Fibroblast of skin of abdomen (primary cell): ENCODE measurements at places on chromosomes 3 and 15.
A peak's percentile ranks its signal among the peaks of the same experiment; 100 is the strongest.

- DNase-seq, result no peak
Observed at GRCh38 chr3:141096164-141096563, 45.0 kb downstream of the SPSB4 start.

DNA sequence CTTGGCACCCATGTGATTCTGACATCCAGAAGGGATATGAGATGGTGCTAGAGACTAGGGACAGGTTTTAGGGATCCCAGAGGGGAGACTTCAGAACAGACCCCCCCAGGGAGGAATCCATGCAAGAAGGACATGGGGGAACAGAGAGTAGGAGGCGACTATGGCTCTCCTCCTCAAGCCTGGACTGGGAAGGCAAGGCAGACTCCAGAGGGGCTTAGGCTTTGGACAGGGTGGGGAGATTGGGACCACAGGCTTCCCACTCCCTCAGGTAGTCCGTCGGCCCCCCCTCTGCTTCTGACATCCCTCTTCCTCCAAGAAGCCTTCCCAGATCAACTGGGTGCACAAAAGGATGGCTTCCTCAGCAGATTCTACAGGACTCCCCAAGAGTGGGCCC lies 3.0 kb upstream of the VIPR1 start:
- DNase-seq, result no peak

- DNase-seq, result peak; percentile 13
Observed at GRCh38 chr15:75454471-75455378, 3.2 kb upstream of the SIN3A start.

DNA sequence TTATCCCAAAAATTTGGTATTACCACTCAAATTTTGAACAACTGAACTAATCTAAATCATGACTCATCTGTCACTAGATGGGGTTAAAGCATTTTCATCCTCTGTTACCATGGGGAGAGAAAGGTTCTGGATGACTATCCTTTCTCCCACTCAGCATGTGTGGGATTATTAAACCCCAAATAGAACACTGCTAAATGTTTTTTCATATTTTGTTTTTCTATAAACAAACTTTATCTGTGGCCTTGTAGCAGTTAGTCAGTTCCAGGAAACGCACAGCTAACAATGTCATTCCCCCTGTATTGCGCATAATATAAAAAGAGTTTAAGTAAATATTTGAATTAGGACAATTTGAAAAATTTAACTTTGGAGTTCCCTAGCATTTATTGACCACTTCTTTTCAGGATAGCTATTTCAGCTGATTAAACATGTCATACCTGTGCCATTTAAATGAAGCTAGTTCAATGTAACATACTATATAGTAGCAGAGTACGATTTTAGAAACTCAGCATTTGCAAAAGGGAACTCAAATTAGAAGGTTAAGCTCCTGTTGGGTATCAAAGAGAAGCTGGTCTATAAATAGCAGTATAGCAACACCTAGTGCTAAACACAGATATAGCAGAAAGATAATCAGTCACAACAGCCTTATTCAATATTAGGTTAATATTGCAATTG lies 9.2 kb upstream of the TMEM212 start:
- no peak for DNase-seq

GRCh38 chr15:42584031-42584765 lies 8.8 kb downstream of the STARD9 start:
- DNase-seq, result peak; percentile 20

- DNase-seq, result peak; percentile 24
Observed at GRCh38 chr3:10804183-10804648, 11.8 kb upstream of the SLC6A11 start.

DNA sequence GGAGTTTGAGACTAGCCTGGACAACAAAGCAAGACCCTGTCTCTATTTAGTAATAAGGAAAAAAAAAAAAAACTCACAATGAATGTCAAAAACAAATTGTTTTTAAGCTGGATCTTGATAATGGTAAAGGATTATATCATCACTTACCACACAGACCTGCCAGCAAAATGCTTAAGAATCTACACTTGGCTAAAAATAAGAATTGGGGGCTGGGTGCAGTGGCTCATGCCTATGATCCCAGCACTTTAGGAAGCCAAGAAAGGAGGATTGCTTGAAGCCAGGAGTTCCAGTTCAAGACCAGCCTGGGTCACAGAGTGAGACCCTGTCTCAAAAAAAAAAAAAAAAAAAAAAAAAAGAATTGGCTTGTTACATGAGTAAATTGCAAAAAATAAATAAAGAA lies 31.0 kb downstream of the ACAP2 start:
- peak; percentile 71 for DNase-seq

DNA sequence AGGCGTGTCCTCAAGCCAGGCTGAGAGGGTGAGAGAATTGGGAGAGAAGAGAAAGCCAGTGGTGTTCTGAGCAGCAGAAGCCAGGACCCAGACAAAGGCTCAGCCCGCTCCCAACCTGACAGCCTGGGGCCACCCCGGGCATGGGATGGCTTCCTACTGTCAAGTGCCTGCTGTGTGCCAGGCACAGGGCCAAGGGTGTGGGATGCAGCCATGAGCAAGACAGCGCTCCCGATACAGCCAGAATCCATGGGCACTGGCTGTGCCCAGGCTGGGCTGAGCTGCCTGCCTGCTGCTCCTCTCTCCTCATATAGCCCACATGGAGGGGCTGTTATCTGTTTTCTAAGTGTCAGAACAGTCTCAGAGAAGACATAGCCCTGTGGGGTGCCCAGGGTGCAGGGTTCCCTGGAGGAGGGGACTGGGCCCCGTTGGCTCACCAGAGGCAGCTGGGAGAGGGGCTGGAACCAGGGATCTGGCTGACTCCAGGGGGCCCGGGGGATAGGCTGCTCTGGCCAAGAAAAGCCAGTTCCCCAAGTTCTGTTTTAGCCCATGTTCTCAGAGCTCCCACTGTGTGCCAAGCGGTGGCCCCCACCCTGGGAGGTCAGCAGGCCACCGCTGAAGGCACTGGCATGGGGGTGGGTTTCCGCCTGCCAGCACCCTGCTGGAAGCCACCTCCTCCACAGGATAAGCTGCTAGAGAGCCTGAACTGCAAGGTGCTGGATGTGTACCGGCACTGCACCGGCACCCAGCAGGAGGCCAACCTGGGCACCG lies 39.0 kb downstream of the CFAP100 start:
- DNase-seq, result no peak

GRCh38 chr15:22811640-22812039 lies 25.2 kb downstream of the NIPA1 start:
- peak; percentile 22 for DNase-seq

DNA sequence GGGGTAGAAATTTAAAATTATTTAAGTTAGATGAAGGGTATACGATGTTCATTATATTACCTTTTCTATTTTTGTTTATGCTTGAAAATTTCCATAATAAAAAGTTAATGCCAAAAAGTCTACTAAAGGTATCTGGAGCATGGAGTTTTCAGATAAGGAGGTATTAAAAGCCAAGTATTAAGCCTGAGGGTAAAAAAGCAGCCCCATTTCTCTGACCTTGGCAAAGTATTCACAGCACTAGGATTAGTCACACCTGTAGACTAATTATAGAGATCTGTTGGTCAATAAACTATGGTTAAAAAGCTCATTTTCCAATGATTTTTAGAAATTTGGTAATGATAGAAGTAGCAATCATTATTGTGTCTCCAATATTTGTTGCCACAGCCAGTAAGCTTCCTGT lies 23.1 kb downstream of the XRN1 start:
- DNase-seq, result no peak

- no peak for DNase-seq
Observed at GRCh38 chr15:47301481-47301880, 415.8 kb upstream of the SEMA6D start.

DNA sequence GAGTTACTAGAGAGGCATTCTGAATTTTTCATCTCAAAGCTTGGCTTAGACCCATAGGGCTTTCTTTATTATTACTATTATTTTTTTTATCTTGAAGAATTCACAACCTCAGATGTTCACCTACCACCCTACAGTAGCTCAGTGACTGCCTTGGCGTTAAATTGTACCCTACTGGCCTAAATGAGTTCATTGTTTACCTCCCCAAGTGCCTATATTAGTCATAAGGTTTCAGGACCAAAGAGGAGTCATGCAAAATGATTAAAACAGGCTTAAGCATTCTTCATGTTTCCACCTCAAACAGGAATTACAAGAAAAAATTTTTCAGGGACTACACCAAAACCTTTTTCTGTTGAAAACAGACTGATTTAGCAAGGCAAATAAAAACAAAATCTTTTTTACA lies 751.5 kb downstream of the SQOR start:
- no peak for DNase-seq

DNA sequence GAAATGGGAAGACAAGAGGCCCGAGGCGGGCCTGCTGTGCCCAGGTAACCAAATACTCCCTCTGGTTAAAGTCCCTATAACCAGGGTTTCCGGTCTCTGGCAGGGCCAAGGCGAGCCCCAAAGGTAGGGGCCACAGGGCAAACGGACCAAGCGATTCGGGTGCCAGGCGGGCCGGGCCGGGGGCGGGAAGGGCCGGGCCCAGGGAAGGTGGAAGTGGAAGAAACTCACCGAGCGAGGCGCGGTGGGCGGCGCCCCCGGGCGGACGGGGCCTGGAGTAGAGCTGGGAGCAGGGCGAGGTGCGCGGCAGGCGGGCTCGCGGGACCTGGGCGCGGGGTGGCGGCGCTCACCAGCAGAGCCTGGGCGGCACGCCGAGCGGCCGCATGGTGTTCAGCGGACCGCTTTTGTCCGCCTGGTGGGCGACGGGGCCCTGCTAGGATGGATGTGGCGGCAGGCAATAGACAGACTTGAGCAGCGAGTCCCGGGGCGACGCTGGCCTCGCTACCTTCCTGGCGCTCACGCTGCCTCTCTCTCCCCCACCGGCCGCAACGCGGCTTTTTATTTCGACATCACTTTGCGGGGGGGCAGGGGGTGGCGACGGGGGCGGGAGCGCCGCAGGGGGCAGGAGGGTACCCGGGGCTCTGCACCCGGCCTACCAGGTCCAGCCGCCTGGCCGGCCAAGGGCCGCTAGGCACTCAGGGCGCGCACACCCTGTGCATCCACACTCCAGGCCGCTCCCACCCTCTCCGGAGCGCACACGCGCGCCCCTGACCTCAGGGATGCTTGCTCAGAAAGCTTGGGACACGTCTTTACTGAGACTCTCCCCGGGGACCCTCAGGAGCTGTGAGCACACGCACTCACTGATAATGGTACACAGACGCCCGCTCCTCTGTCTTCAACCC lies at the start of gene GATA2:
GATA2 (minus strand) TSS at position 531 of the 899 bp plus-strand sequence. CDS start 6,170 bp downstream, outside the sequence.
- DNase-seq, result no peak

DNA sequence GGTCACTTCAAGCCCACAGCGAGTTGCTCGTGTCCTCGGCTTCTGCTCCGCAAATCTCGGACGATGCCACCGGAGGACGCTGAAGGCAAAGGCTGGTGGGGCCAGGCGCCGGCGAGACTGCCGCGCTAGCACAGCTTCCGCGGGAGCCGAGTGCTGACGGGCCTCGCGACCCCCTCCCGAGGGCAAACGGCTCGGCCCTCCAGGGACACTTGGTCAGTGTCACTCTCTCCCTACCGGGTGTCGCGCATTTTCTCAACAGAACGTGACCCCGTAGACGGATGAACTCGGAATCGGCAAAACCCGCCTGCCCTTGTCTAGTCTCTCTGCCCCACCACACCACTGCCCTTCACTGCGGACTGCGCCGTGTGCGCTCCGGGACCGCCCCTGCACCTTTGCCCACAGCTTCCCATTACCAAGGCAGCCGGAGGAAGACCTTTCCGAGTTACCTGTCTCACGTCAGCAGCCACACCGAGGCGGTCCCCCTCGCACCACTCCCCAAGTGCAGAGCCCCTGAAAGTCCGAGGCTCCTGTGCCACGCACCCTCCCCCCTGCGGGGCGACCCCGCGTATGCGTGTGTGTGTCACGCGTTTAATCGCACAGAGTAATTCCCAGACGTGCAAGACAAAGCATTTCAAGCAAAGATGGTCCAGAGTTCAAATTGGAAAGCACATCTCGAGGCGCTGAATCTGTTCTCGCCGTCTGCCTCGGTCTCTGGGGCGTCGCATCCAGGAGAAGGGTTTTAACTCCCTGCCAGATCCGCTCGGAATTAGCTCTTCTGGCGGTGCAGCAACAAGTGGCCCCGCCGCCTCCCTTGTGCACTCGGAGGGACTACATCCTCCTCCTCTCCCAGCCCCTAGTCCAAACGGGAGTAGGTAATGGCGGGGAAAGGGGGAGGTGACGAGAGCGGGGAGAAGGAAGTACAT lies 245.0 kb upstream of the TOPAZ1 start:
- peak; percentile 21 for DNase-seq
